ENCODE measurements at places on chromosomes 5 and 9.

DNA sequence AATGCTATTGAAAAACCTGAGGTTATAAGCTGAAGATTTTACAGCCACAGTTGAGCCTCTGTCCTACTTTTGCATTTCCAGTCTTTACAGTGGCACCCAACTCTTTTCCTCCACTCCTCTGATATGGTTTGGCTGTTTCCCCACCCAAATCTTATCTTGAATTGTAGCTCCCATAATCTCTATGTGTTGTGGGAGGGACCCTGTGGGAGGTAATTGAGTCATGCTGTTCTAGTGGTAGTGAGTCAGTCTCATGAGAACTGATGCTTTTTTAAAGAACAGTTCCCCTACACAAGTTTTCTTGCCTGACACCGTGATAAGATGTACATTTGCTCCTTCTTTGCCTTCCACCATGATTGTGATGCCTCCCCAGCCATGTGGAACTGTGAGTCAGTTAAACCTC, 646.1 kb upstream of the SEMA6A start:
- DNase-seq: no peak

DNA sequence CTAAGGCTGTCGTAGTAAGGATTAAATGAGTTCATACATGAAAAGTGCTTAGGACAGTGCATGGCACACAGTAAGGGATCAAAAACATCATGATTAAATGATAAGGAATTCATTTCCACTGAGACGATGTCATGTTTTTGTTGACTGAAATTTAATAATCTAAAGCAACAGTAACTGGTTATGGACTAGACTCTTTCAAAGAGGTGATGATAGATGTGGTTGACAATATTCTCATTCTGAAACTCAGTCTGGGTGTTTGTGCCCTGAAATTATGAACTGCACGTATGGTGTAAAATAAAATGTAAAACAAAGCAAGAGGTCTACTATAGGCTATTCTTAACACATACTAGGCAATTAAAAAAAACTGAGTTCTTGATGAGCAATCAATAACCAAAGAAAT, 280.0 kb downstream of the DENND1A start:
- DNase-seq: no peak

DNA sequence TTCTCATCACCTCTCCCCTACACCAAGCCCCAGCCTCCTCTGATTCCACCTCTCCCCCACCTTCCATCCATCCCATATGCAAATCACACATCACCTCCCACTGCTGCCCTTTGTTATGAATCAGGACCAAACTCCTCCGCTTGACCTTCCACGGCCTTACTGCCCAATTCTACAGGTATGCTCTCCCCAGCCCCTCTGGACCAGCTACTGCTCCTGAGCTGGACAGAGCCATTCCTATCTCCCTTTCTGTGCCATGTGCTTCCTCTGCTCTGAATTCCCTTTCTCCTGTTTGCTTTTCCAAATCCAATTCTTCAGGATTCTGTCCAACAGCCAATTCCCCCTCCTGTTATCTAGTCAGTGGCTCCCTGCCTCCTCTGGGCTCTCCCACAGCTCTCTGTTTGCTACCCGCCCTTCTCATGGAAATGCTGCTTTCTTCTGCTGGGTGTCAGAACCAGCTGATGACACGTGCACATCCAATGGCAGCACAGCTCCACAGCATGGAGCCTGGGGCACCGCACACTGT, 8.3 kb downstream of the FABP6 start:
- no peak for DNase-seq

DNA sequence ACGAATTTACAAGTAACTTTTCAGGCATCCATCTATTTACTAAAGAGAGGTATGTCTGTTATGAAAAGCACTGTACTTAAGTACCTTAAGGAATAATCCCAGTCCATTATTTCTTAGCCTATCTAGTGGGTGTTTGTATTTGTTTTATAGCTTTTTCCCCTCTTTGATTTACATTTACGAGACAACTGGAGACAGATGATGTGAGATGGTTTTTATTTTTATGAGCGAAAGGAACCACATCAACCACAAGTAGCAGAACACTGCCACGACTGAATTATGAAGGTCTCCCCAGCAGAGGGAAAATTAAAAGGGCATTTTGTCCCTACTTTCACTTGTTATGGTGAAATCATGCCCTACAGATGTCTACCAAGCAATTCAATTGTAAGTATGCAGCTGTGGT, 357.8 kb downstream of the NFIB start:
- DNase-seq: no peak

- peak; percentile 41 for DNase-seq
These were observed 29.6 kb upstream of the UBAC1 start for GRCh38 chr9:135990468-135991429.

GRCh38 chr5:78660401-78660800, 11.8 kb upstream of the LHFPL2 start:
- DNase-seq: no peak

- peak; percentile 81 for DNase-seq
These were observed 47.5 kb upstream of the RNF20 start for GRCh38 chr9:101485924-101486692.

DNA sequence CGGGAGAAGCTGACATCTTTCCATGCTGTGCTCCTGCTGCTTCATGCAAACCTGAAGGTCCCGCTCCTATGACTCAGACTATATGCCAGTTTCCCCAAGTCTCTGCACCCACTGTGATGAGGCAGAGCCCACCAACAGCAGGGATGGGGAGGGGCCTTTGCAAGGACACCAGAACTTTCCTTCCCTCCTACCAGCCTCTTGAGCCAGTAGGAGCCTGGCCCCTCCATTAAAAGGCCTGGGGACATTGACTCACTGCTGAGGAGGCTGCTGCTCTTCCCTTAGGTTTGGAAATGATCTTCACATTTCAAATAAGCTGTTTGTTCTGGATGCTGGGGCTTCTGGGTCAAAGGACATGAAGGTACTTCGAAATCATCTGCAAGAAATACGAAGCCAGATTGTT, 26.1 kb upstream of the CTSL start:
- no peak for DNase-seq

DNA sequence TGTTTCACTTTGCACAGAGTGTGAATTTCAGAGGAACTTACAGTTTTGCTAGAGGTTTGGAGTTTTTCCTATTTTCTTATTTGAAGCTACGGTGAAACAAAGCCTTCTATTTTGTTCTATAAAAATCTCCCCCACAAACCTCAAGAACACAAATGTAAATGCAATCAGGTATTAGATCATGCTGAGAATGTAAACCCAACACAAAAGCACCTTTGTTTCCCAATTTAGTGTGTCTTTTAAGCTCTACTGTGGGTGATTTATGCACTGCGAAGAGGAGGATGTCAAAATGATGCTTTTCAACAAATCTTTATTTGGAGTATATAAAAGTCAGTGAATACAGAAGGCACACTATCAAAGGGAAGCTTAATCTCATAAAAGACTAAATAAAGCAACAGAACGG, 4.3 kb upstream of the DRD1 start:
- no peak for DNase-seq

DNA sequence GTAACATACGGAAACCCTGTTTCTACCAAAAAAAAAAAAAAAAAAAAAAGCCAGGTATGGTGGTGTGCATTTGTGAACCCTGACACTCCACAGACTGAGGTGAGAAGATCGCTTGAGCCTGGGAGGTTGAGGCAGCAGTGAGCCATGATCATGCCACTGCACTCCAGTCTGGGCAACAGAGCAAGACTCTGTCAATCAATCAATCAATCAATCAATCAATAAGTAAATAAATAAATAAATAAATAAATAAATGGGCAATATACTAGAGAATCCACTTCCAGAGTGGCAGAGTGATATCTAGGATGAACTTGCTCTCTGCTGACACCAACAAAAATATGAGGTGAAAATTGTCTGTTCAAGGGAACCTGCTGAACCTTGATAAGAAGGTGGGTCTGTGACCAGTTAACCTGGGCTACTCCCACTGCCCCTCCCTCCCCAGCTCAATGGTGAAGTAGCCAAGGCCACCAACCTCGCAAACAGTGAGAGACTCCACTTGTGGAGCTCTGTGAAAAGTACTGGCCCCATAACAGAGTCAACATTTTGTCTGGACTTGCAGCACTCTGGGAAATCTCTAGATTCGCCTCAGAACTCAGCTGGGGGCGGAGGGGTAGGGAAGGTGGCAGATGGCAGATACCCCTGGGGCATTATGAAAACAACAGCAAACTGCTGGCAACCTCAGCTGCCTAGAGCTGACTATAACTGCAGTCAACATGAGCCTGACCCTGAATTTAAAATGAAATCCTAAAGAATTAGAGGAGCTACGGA, 163.7 kb downstream of the ROR2 start:
- DNase-seq: no peak

DNA sequence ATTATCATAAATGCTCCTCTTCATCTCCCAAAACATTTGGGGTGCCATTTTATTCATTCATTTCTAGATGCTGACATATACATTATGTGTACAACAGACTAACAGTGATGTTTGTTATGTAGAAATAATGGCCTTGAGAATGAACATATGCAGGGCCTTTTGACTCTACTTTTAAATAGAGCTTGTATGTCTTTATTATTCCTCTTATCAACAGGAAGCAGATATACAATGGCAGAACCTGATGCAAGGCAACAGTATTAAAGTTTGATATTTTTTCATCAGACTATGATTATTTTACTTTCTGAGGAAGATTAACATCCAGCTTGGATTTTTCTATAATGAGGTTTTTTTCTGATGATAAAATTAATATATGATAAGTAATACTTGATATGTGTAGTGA, 44.1 kb downstream of the SNX18 start:
- DNase-seq: no peak

- DNase-seq: peak; percentile 15
These were observed 124.7 kb upstream of the TBC1D2 start for GRCh38 chr9:98380065-98380681.

GRCh38 chr9:114757395-114757794, 48.4 kb downstream of the TNFSF15 start:
- no peak for DNase-seq

GRCh38 chr9:3385871-3386270, 139.9 kb downstream of the RFX3 start:
- DNase-seq: no peak

- DNase-seq: no peak
These were observed 35.2 kb downstream of the FKTN start for GRCh38 chr9:105593145-105593544.

DNA sequence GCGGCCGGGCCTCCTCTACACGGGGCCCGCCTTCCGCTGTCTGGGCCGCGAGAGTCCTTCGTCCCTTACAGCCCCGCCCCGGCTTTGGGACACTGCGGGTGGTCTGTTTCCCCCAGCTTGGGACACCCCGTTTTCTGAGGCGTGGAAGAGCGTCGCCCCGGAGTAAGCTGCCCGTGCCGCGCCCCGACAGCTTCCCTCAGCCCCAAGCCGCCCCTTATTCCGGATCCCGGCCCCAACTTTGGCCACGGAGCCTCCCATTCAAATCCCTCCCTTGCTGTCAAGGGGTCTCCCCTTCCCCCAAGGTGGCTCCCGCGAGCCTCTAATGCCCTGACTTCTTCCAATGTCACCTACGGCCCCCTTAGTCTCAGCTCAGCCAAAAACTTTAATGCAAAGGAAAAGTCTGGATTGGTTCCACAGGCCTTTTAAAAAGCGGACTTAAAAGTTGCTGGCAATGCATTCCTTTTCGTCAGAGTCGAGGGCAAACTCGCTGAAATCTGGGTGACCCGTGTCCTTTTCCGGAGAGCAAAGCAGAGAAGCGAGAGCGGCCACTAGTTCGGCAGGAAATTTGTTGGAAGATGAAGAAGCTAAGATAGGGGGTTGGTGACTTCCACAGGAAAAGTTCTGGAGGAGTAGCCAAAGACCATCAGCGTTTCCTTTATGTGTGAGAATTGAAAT, 19.8 kb downstream of the EXOSC2 start:
- no peak for DNase-seq

GRCh38 chr5:179554981-179555380, 4.6 kb downstream of the RUFY1 start:
- DNase-seq: no peak

- DNase-seq: peak; percentile 9
These were observed 57.2 kb upstream of the FGF10 start for GRCh38 chr5:44446399-44446798.

DNA sequence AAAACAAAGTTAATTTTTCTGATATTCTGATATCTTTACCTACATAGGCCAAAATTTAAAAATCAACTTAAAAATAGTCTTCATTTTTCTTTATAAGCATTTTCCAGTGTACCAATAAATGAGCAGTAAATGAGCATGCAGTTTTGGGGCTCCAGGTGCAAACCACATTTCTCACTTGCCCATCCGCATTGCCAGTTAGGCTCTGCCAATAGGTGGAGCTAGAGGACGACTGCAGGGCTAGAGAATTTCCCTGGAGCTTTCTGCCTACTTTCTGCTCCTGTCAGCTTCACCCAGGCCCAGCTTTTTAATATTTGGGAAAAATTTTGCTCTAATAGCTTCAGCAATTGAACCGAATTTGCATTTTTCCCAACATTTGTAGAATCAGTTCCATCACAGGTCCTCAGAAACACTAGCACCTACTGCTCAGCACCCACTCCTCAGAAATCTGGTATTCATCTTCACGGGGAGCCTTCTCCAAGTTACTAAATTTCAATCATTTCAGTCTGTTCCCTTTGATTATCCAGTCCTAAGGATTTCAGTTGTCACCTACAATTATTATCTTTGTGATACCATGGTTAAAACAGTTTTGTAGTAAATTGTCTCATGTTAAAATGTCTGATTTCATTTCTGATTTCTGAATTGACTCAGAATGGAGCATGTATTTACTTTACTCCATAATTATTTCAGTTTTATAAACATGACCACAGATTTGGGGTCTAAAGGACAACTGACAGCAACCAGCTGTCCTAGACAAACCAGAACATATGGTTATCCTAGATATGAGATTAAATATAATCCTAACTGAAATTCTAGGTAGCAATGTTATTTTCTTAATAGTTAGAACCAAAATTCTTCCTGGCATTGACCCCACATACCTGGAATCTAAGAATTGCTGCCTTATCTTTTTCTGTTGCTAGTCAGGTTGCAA, 104.6 kb upstream of the FAM174A start:
- peak; percentile 55 for DNase-seq

DNA sequence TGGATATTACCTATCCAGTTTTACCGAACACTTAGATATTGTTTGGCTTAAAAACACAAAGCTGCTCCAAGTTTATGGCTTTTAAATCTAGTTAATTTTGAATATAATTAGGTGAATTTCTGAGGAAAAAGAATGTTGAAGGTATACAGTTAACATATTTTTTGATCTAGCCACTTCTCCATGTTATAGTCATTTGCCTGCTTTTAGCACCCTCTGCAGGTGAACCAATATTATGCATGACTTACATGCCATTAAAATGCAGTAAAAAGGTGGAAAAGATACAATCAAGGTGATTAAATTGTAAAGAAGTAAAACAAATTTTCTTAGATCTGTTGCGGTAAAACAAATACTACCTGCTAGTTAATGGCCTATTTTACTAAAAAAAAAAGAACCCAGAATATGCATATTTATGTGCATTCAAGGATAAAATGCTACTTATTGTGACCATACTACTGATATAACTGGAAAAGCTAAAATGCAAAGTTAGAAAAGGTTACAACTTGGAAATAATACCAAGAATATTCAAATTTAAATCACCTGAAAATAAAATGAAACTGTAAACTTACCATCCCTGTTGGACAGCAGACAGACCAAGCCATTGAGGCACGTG, 132.1 kb downstream of the AP3B1 start:
- peak; percentile 44 for DNase-seq

GRCh38 chr5:80871541-80871961, 88.6 kb upstream of the RASGRF2 start:
- no peak for DNase-seq

GRCh38 chr9:114177423-114178064, 22.2 kb downstream of the COL27A1 start:
- no peak for DNase-seq
